ENCODE measurements at places on chromosomes 4 and X. TPM values are rescaled to one million over a fixed set of nuclear protein-coding genes. Genes with fewer than 3 reads are reported as not detected.

The CD40LG gene
- not detected for total RNA-seq

The GBA3 gene
- not detected for total RNA-seq

GRCh38 chr4:106201373-106201772 is 114.6 kb downstream of the TBCK start:
- DNase-seq: peak; percentile 12
- no peaks in the 10 kb centered on the region for H3K27me3 ChIP-seq
- H3K36me3 ChIP-seq: no peaks in the 10 kb centered on the region

DNA sequence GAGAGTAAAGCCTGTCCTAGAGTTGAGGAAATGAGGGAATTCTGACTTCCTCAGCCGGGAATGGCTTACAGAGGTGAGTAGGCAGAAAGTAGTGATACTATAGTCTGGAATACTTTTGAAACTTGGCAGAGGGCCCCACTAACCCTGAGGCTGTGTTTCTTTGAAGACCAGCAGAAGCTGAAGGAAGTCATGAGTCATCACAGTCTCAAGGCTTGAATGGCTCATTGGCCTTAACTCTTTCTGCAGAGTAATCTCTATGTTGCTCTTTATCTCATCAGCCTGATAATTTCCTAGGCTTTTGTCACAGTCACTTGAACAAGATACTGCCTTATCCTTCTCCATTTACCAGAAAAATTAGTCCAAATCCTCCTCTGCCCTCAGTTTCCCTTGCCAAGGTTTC is 80.8 kb downstream of the ANKRD50 start:
- no peaks in the 10 kb centered on the region for H3K27me3 ChIP-seq
- DNase-seq: peak; percentile 98
- H3K27ac ChIP-seq: no peak overlapping the region
- no peak overlapping the region for H3K4me3 ChIP-seq
- no peaks in the 10 kb centered on the region for H3K4me1 ChIP-seq
- H3K36me3 ChIP-seq: no peaks in the 10 kb centered on the region

- no peak for DNase-seq
- no peaks in the 10 kb centered on the region for H3K27me3 ChIP-seq
- peaks cover 11% of the 10 kb centered on the region for H3K36me3 ChIP-seq
- no peak overlapping the region for H3K4me3 ChIP-seq
- H3K27ac ChIP-seq: no peak overlapping the region
Observed at GRCh38 chr4:122976111-122976510, 53.7 kb upstream of the NUDT6 start.

DNA sequence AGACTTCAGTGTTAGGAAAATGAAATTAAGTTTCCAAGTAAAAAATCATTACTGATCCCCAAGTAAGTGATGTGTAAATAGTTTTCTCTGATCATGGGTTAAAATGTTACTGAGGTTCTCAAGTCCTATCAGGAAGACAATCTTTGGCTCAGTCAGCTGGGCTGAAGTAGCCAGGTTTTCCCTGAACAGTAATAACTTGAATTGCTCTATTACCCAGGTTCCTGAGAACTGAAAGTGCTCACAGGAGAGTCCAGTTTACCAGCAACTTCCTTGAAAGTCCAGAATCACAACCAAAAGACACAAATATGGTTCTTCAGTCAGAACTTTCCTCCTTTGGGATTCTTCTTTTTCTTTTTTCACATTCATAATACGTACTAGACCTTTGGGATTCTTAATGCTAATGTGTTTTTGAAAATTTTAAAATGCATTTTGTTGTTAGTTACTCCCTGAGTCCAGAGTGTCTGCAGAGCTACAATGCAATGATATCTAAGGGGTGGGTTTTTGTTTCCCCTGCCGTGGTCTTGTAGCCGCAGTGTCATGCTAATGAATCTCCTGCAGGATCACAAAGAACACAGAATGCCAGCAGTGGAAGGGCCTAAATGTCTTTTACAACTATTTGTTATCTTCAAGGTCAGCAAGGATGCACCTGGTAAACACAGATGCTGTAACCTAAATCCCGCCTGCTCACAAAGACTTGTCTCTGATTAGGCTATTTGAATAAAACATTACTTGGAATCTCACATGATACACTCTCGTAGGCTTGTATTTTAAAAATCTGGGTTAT is 439.8 kb upstream of the NR3C2 start:
- H3K27me3 ChIP-seq: no peaks in the 10 kb centered on the region
- no peak overlapping the region for H3K4me3 ChIP-seq
- H3K4me1 ChIP-seq: no peaks in the 10 kb centered on the region
- no peaks in the 10 kb centered on the region for H3K36me3 ChIP-seq
- H3K27ac ChIP-seq: no peak overlapping the region

The ANOS1 gene
- under 0.01 TPM for total RNA-seq

DNA sequence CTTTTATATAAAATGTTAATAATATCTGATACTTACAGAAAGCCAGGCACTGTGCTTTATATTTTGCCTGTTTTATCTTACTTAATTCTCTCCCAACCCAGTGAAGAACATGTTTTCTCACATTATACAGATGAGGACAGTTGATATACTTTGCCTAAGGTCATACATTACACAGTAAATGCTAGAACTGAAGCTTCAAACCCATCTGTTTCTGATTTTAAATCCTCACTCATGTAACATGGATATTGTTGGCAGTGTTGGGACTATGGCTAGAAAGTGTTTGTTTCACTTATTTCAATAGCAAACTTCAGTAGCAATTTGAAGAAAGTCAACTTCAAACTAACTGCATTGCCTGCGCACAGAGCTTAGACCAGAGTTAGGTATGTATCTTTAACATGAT is 57.4 kb downstream of the RAPGEF2 start:
- H3K27me3 ChIP-seq: no peaks in the 10 kb centered on the region
- H3K4me3 ChIP-seq: no peak overlapping the region
- no peak for DNase-seq
- no peaks in the 10 kb centered on the region for H3K36me3 ChIP-seq
- H3K27ac ChIP-seq: no peak overlapping the region
- peaks cover 2% of the 10 kb centered on the region for H3K4me1 ChIP-seq

DNA sequence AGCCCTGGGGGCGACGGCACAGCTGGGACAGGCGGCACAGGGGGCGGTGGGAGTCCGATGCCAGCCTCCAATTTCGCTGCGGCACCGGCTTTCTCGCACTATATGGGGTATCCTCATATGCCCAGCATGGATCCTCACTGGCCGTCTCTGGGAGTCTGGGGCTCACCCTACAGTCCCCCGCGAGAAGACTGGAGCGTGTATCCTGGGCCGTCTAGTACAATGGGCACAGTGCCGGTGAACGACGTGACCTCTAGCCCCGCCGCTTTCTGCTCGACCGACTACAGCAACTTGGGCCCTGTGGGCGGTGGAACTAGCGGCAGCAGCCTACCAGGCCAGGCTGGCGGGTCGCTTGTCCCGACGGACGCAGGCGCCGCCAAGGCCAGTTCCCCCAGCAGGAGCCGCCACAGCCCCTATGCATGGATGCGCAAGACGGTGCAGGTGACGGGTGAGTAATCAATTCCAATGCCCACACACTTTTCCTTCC is 500 bp downstream of the CDX4 start:
- H3K36me3 ChIP-seq: no peaks in the 10 kb centered on the region
- no peak overlapping the region for H3K4me3 ChIP-seq
- no peaks in the 10 kb centered on the region for H3K4me1 ChIP-seq
- peaks cover 28% of the 10 kb centered on the region for H3K27me3 ChIP-seq
- DNase-seq: no peak
- H3K27ac ChIP-seq: no peak overlapping the region

DNA sequence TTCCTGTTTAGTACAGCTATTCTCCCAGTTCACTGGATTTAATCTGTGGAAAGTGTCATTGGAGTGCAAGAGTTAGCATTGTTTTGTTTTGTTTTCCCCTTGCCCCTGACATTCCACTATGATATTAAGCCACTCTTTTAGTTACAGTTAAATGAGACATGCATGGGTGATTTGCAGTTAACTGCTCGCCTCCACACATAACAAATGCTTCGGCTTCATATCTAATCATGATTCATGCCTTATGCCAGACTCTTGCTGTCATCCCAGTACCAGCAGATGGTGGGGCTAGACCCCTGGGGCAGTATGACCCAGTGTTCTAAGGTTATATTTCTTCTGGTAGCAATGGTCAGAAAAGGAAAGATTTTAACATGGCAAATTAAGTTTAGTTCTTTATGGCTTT is 80.1 kb downstream of the RAP1GDS1 start:
- no peak overlapping the region for H3K27ac ChIP-seq
- no peaks in the 10 kb centered on the region for H3K27me3 ChIP-seq
- DNase-seq: peak; percentile 48

GRCh38 chr4:78599147-78599546 is 47.6 kb downstream of the ANXA3 start:
- DNase-seq: no peak
- no peaks in the 10 kb centered on the region for H3K27me3 ChIP-seq
- H3K4me3 ChIP-seq: no peak overlapping the region
- no peaks in the 10 kb centered on the region for H3K4me1 ChIP-seq

GRCh38 chr4:156756118-156756517 is 215.5 kb downstream of the PDGFC start:
- H3K27me3 ChIP-seq: no peaks in the 10 kb centered on the region
- no peaks in the 10 kb centered on the region for H3K4me1 ChIP-seq
- no peak overlapping the region for H3K4me3 ChIP-seq
- peaks cover 2% of the 10 kb centered on the region for H3K36me3 ChIP-seq
- no peak overlapping the region for H3K27ac ChIP-seq
- DNase-seq: peak; percentile 29

DNA sequence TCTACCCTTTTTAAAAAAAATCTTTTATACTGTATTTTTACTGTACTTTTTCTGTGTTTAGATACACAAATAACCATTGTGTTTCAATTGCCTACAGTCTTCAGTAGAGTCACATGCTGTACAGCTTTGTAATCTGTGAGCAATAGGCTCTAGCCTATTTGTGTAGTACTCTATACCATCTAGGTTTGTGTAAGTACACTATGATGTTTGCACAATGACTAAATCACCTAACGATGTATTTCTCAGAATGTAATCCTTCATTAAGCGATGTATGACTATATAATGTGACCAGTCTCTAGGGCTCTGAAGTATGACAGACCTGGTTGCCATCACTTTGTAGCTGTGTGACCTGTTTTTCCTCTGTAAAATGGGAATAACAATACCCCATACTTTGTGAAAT is 14.2 kb upstream of the DCAF4L1 start:
- no peaks in the 10 kb centered on the region for H3K4me1 ChIP-seq
- H3K27ac ChIP-seq: no peak overlapping the region
- no peak for DNase-seq
- H3K36me3 ChIP-seq: no peaks in the 10 kb centered on the region
- no peaks in the 10 kb centered on the region for H3K27me3 ChIP-seq

The TBC1D19 gene
- 31.4 TPM for total RNA-seq

GRCh38 chrX:22053481-22053880 is 21.4 kb downstream of the PHEX start:
- no peaks in the 10 kb centered on the region for H3K27me3 ChIP-seq
- DNase-seq: peak; percentile 9
- no peak overlapping the region for H3K4me3 ChIP-seq
- no peaks in the 10 kb centered on the region for H3K36me3 ChIP-seq
- H3K27ac ChIP-seq: no peak overlapping the region
- no peaks in the 10 kb centered on the region for H3K4me1 ChIP-seq

GRCh38 chrX:85828771-85829170 is 218.6 kb downstream of the CHM start:
- no peak overlapping the region for H3K4me3 ChIP-seq
- no peak for DNase-seq
- no peaks in the 10 kb centered on the region for H3K27me3 ChIP-seq
- no peaks in the 10 kb centered on the region for H3K36me3 ChIP-seq

The TKTL2 gene
- not detected for total RNA-seq

DNA sequence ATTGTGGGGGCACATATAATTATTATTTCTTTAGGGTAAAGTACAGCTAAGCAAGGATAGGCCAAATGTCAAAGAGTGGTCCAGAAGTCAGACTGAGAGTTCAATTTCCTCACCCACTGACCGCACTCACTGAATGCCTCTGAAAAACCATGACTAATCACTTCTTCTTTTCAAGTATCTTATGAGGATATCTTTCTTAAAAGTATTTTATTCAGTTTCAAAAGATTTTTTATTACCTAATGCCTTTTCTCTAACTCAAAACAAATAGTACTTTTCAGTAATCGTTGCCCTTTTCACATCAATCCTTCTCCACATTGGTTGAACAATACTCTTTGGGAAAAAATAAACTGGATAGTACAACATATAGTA is 61.7 kb upstream of the CAMK2D start:
- H3K4me3 ChIP-seq: no peak overlapping the region
- no peaks in the 10 kb centered on the region for H3K27me3 ChIP-seq
- DNase-seq: peak; percentile 43
- H3K36me3 ChIP-seq: no peaks in the 10 kb centered on the region

The MAGED4 gene
- 9.9 TPM for total RNA-seq

The NAP1L3 gene
- total RNA-seq: 5.3 TPM

- no peak for DNase-seq
- no peaks in the 10 kb centered on the region for H3K36me3 ChIP-seq
- H3K4me3 ChIP-seq: no peak overlapping the region
- H3K27me3 ChIP-seq: no peaks in the 10 kb centered on the region
- no peak overlapping the region for H3K27ac ChIP-seq
Observed at GRCh38 chrX:9482408-9482807, 17.6 kb downstream of the TBL1X start.

The DHRSX gene
- total RNA-seq: 28.3 TPM

Measured in IMR-90 (cell line).